Stimulated activated CD4-positive, alpha-beta T cell treated with anti-CD3 and anti-CD28 coated beads, Interleukin-2, amount 100 ng/mL, for 24 hours (primary cell): ENCODE measurements at places on chromosomes 7 and 10.

DNA sequence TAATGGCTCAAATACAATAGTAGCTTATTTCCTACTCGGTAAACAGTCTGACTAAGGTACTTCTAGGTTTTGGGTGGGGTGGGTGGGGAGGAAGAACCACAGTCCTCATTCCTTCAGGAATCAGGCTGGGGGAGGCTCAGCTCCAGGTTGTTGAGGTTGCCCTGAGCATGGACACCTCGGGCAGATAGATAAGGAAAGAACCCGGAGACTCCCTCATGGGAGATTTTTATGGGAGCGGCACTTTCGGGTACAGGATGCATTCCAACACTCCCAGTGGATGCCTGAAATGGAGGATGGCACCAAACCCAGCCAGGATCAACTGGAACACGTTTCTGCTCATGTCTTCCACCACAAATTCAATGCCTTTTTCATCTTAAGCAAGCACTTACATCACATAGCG lies 5.5 kb upstream of the GSDME start:
- no peak for DNase-seq

DNA sequence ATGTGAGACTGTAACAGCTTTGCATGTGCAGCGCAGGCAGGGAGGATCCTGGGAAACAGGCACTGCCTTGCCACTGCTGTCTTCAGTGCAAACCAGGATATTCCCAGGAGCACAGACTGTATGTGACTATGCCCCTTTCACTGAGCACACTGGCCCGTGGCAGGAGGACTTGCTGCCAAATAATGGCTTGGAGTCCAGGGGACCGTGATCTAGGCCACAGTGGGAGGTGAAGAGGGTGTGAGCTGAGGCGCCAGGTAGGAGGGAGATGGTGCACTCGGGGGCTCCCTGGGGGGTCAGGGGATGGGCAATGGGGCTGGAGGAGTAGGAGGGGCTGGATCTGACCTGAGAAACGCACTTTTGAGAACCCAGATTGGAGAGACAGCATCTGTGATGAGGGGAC lies 193.4 kb upstream of the ZNF32 start:
- no peak for DNase-seq

DNA sequence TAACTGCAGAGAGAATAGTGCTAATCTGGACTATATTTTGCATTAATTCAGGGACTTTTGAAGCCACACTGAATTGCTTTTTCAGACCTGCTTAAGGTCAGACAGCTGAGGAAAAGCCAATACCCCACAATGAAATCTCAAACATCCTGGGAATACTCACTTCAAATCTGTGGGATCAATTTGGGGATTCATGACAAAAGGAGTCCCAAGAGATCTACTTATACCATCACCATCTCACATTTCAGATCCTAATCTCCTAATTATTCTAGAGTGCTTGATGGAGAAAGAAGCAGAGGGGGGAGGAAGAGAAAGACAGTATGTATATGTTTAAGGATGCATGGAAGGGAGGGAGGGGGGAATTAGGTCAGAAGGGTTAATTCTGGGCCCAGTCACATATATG lies 202.2 kb downstream of the CACNA2D1 start:
- DNase-seq: no peak

- DNase-seq: no peak
Measured at GRCh38 chr7:3589752-3590151, 288.7 kb downstream of the SDK1 start.

GRCh38 chr7:43767311-43767710 lies 8.8 kb downstream of the BLVRA start:
- DNase-seq: no peak

DNA sequence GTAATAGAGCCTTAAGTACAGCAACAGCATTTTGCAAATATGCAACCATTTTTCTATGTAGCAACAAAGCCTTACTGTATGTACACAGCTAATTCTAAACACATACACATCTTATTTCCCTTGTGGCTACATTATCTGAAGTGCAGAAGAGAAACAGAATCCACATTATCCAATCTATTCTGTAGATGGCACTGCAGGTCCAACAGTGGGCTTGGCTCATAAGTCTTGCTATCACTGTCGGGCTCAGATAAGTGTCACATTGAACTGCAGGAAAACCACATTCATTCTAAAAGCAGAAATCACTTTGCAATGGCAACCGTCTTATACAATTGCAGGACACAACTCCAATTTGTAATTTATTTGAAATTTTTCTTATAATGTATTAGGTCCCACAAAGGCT lies 109.8 kb upstream of the NOBOX start:
- DNase-seq: no peak

GRCh38 chr10:13759168-13759567 lies 172.4 kb downstream of the PRPF18 start:
- no peak for DNase-seq

GRCh38 chr7:151775547-151776443 lies 101.1 kb downstream of the PRKAG2 start:
- no peak for DNase-seq
